Activated CD4-positive, alpha-beta T cell treated with anti-CD3 and anti-CD28 coated beads, Interleukin-2, amount 50 U/mL, for 24 hours (primary cell): ENCODE measurements at places on chromosomes 7 and 10.
A peak's percentile ranks its signal among the peaks of the same experiment; 100 is the strongest.

DNA sequence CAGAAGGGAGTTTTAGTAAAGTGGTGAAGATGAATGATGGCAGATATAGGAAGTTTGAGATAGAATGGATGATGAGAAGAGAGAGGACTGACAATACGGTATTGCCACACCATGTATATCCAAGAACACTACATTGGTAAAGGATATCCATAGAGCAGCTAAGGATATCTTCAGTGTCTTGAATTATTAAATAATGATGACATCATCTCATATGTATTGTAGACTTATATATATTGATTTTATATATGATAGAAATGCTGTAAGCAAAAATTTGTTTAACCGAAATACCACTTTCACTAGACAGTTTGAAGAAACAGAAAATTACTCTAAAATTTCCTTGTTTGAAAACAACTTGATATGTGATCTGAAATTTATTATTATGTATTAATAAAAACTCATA, 89.0 kb downstream of the SEPTIN7 start:
- no peak for DNase-seq

- DNase-seq, result no peak
Measured at GRCh38 chr10:62651341-62651740, 153.2 kb upstream of the ADO start.

DNA sequence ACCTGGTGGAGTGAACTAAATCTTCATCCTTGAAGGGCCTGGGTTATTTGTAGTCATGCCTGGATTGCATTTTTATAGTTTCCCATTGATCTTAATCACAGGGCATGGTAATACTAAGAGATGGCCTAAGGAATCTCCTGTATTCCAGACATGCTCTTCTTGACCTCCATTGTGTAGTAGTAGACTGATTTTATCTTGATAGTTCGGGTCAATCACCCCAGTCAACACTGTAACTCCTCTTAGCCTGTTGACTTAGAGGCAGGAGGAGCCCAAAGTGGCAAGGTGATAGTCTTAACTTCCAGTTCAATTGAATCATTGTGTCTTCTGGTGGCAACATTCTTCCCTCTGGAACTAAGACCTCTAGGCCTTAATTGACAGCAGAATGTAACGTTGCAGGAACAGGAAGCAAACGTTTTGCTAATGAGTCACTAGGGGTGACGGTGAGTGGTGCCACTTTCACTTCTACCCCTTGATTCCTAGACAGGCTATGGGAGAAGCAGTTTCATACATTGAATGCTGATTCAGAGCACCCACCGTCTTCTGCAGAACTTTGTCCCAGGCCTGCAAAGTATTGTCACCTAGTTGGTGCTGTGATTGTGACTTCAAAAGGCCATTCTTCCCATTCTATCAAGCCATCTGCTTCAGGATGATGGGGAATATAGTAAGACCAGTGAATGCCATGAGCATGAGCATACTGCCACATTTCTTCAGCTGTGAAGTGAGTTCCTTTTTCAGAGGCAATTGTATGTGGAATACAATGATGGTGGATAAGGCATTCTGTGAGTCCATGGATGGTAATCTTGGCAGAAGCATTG, 24.0 kb upstream of the PAPSS2 start:
- DNase-seq, result no peak

- no peak for DNase-seq
Measured at GRCh38 chr7:42471573-42472174, 234.7 kb upstream of the GLI3 start.

- DNase-seq, result no peak
Measured at GRCh38 chr7:103867874-103868273, 121.6 kb downstream of the RELN start.

GRCh38 chr10:66931949-66932343, 6.1 kb downstream of the LRRTM3 start:
- no peak for DNase-seq

- no peak for DNase-seq
Measured at GRCh38 chr7:2157473-2158279, 75.1 kb downstream of the MAD1L1 start.

DNA sequence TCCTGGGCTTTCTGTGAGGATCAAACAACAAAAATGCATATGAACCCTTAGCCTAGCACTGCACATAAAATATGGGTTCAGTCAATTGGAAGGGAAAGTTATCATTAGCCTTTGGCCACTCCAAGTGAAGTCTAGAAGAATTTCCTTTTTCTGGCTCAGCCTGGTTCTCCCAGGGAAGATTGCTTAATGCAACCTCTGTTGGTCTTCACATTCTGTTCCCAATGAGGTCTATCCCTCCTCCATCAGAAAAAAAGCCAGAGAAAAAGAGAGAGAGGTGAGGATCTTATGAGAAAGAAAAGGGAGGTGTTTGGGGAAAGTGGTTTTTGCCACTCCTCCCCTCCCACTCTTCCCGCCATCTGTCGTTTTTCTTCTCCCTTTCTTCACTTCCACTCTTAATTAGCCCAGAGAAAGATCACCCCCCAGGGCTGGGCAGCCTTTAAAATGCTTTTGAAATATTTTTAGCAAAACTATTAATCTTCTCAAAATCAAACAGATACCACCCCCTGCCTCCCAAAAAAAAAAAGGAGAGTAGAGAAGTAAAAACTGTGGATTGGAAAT, 31.1 kb downstream of the CPVL start:
- no peak for DNase-seq

DNA sequence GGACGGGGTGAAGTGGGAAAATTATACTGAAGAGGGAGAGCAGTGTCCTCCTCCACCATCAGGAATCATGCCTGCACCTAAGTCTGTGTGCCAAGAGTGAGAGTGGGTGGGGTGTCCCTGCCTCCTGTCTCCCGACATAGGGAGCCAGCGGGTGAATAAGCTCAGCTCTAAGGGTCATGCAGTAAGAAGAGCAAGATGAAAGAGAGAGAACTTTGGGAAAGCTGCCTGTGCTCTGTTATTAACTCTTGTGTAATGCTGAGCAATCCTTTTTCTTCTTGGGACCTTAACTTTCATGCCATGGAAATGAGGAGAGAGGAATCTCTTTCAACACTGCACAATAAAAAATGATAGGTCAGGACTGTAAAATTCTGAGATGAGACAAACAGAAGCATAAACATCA, 7.9 kb upstream of the TCAF1 start:
- no peak for DNase-seq

GRCh38 chr7:67916571-67917436, 920.2 kb downstream of the TYW1 start:
- DNase-seq, result no peak

GRCh38 chr7:32223721-32224120, 153.5 kb upstream of the PDE1C start:
- DNase-seq, result no peak

- no peak for DNase-seq
Measured at GRCh38 chr10:10803278-10803677, 214.4 kb upstream of the CELF2 start.

GRCh38 chr7:148849393-148850098, 34.5 kb downstream of the EZH2 start:
- no peak for DNase-seq

GRCh38 chr7:102214477-102215072, 72.1 kb upstream of the SH2B2 start:
- no peak for DNase-seq

- DNase-seq, result no peak
Measured at GRCh38 chr7:50634378-50634777, 69.2 kb upstream of the DDC start.

- no peak for DNase-seq
Measured at GRCh38 chr10:2541176-2541575, 526.2 kb upstream of the PFKP start.

DNA sequence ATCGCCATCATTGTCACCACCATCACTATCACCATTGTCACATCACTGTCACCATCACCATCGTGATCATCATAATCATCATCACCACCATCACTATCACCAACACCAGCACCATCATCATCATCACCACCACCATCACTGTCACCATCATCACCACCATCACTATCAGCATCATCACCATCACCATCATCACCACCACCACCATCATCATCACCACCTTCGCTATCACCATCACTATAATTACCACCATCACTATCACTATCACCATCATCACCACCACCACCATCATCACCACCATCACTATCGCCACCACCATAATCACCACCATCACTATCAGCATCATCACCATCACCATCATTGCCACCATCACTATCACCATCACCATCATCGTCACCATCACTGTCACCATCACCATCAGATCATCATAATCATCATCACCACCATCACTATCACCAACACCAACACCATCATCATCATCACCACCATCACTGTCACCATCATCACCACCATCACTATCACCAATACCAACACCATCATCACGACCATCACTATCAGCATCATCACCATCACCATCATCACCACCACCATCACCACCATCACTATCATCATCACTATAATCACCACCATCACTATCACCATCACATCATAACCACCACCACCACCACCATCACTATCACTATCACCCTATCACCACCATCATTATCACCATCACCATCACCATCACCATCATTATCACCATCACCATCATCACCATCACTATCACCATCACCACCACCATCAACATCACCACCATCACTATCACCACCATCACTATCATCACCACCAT, 6.0 kb upstream of the GNA12 start:
- DNase-seq, result no peak

GRCh38 chr7:29177963-29178600, 16.5 kb upstream of the CHN2 start:
- no peak for DNase-seq

DNA sequence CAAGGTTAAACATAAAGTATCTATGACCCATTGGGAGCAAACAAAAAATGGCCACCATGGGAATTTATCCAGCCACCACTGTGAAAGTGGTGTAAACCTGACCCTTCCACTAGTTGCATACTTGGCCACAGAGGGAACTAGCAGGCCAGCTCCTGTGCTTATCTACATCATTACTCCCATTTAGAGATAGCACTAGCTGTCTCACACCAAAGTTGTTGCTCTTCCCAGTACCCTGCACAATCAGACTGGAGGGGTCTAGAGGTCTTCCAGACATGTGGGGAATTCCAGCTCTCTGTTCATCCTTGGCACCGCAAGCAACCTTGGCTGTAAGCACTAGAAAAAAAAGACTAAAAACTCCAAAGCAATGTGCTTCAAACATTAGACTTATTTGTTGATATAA, 113.9 kb downstream of the IPMK start:
- DNase-seq, result no peak

DNA sequence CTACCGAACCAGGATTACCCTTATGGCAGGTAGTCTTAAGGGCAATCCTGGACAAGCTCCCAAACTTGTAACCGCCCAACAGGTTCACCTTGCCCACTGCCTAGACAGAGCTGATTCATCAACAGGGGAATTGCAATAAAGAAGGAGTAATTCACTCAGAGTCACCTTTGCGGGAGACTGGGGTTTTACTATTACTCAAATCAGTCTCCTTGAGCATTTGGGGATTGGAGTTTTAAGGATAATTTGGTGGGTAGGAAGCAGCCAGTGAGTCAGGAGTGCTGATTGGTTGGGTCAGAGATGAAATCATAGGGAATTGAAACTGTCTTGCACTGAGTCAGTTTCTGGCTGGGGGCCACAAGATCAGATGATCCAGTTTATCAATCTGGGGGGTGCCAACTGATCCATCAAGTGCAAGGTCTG, 25.3 kb downstream of the HK1 start:
- no peak for DNase-seq

DNA sequence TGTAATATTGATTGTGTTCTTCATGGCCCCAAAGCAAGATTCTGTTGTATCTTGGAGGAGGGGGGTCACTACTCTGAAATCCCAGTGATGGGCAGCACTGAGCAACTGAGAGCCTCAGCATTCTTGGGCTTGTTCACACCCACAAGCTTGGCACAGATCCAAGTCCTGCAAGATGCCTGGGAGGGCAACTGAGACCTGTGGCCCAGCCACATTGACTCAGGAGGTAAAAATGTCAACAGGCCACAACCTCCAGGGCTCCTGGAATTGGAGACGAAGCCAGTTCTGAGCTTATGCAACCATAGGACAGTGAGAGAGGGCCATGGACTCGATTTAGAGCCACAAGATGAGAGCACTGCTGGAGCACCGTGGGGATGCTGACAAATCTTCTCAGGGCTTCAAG, 3.1 kb upstream of the DOCK1 start:
- DNase-seq, result no peak

GRCh38 chr10:86387178-86387794, 20.7 kb upstream of the GRID1 start:
- DNase-seq, result no peak

- DNase-seq, result peak; percentile 35
Measured at GRCh38 chr7:140229591-140230515, 53.1 kb upstream of the KDM7A start.

DNA sequence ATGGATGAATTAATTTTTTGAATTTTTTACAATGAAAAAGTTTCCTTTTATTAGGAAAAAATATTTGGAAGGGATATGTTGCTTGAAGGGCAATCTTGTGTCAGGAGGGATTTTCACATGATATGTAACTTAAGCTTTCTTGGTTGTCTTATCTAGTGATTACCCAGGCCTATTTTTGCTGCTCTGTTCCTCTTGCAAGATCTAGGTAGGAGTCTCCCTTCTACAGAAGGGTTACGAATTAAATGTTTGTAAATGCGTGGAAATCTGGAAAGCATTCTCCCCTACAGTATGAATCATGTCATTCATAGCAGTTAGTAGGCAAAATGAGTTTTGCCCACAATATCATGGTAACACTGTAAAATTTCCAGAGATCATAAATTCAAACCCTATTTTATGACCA, 57.7 kb upstream of the CDK14 start:
- no peak for DNase-seq

- no peak for DNase-seq
Measured at GRCh38 chr10:50556237-50557120, 67.3 kb downstream of the SGMS1 start.

DNA sequence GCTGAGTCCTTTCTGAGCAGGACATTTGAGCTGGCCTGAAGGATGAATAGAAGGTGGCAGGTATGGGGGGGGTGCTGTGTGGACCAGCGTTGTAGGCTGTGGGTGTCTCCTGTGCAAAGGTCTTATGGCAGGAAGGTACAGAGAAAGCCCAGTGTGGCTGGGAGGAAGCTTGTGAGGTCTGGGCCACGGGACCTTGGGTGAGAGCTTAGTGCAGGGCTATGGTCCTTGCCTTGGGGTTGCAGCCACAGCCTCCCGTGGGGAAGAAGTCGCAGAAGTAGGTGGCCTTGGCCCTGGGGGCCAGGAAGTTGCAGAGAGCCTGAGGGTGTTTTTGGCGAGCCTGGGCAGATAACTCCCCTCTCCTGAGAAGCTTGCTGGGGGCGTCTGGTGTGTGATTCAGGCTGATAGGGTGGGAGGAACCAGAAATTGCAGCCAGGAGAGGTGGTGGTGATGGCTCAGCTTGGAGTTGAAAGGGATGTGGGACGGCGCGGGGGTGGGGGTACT, 172.0 kb upstream of the TNRC18 start:
- no peak for DNase-seq

GRCh38 chr7:81819861-81820260, 50.0 kb upstream of the HGF start:
- DNase-seq, result no peak
